ENCODE measurements at places on chromosomes 7 and 10.

GRCh38 chr10:98509745-98510144 is 63.0 kb upstream of the HPS1 start:
- no peak for DNase-seq

DNA sequence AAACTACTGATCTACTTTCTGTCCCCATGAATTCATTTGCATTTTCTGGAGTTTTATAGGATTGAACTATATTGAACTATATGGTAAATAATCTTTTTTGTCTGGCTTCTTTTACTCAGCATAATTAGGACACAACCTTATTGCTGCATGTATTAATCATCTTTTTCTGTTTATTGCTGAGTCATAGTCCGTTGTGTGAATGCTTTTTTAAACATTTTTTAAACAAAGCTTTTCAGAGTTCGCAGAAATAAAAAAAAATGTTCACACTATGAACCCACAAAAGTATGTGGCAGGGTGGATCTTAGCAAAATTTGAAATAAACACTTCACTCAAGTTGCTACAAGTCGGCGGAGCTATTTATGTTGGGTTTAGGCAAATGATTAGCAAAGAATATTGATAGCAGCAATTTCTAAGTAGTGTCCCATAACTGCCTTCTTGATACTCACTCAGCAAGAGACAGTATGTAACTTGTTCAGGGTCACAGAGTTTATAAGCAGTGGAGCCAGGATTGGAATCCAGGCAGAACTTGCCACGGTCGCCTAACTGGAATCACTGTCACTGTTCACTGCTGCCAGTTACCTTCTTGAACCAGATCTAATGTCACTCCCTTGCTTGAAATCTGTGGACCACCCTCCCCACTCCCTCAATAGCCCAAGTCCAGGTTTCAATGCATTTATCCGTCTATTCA is 5.6 kb downstream of the CH25H start:
- DNase-seq = no peak

DNA sequence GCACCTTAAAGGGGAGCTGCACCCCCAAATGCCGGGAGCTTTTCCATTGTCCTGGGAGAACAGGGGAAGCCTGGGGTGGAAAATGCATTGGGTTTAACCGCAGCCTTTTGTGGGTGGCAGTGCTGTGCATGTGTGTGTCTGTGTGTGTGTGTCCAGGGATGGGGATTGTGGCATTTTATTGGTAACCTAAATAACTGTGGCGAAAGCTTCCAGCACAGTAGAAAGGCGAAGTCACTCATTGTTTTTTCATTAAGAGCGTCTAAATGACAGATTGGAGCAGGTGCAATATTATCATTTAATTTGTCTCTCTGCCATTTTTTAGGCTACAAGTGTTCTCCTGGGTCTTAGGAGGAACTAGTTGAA is 55.1 kb downstream of the INSIG1 start:
- DNase-seq = no peak

- no peak for DNase-seq
Observed at GRCh38 chr10:60031664-60032063, 125.3 kb upstream of the CCDC6 start.

GRCh38 chr7:158494643-158495042 is 93.0 kb downstream of the PTPRN2 start:
- DNase-seq = no peak

- no peak for DNase-seq
Observed at GRCh38 chr10:80647173-80647833, 109.6 kb downstream of the SH2D4B start.

DNA sequence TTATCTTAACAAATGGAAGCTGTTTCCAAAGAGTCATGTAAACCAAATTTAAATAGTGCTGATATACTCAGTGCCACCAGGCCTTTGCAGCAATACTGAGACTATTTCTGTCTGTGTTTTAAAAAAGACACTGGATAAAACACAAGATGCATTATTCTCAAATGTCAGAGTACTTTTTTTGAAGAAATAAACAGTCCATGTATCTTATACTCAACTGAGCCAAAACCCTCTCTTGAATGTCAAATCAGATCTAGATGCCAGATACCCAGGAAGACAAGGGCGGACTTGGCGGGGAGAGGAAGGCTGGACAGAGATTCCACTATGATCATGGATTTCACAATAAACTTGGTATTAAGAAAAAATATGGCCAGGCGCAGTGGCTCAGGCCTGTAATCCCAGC is 127.6 kb downstream of the COBL start:
- no peak for DNase-seq

- DNase-seq = no peak
Observed at GRCh38 chr7:38373155-38373554, 99.7 kb upstream of the TARP start.

GRCh38 chr7:85593355-85593754 is 406.5 kb upstream of the SEMA3D start:
- no peak for DNase-seq

- DNase-seq = no peak
Observed at GRCh38 chr10:82865366-82865765, 990.4 kb downstream of the NRG3 start.

GRCh38 chr7:70434821-70435220 is 697.1 kb upstream of the GALNT17 start:
- DNase-seq = no peak

DNA sequence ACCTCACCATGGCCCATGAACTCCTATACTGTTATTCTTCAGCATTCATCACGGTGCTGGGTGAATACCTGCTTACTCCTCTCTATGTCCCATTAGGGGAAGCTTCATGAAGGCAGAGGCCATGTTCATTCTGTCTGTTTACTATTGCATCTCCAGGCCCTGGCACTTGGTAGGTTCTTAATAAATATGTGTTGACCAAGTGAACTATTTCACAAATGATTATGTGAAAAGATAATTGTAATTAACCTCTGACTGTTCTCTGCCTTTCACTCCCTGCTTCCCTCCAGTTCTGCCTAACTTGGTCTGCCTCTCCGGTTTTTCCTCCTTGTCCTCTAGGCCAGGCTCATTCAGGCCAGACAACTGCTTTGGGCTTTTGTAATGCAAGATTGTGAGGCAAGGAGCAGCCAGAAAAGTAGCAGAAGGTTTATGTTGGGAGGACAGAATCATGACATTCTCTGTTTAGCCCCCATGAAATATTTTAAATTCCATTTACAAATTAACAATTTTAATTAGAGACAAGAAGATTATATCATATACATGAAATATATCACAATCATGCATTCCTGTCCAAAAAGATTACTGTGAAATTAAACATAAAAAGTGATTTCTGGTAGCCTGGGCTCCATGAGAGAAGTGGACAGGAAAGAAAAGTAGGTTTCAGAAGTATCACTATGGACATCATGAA is 42.1 kb upstream of the PLXNA4 start:
- DNase-seq = no peak

DNA sequence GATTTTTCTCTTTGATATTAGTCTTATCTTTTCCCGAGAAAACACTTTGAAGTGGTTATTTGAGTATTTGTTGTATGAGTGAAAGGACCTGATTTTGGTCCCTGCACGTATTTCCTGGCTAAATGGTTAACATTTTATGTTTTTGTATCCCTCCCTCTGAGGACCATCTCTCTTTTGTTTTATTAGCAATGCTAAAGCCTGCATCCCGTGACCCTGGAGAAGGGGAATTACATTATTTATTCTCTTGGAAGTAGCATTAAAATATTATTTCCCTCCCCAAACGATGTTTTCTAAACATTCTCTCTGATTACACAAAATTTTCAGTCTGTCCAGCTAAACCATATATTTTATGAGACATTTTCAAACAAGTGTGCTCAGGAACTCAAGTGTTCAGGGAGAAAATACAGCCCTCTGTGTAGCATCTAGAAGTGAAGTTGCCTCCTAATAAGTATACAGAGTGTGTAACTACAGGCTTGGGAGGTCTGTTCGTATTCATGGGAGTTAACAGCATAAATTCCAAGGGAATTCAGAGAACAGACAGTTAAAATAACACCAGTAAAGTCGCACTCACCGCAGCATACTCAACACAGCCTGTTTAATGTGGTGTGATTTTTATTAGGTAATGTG is 163.8 kb upstream of the NPVF start:
- no peak for DNase-seq

GRCh38 chr7:51446356-51446755 is 129.7 kb upstream of the COBL start:
- DNase-seq = no peak

GRCh38 chr10:85864173-85864549 is 502.4 kb downstream of the GRID1 start:
- DNase-seq = no peak

DNA sequence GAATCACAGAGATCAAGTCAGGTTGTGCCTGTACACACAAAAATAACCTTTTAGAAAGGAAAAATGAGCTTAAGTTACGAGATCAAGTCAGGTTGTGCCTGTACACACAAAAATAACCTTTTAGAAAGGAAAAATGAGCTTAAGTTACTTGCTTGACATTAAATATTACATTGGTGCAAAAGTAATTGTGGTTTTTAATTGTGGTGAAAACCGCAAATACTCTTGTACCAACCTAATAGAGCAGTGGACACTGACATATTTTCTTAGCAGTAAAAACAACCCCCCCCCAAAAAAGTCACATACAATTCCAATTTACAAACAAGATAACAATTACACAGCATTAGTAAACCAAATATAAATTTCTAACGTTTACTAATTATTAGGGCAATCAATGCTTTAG is 595.6 kb downstream of the GRM8 start:
- no peak for DNase-seq

DNA sequence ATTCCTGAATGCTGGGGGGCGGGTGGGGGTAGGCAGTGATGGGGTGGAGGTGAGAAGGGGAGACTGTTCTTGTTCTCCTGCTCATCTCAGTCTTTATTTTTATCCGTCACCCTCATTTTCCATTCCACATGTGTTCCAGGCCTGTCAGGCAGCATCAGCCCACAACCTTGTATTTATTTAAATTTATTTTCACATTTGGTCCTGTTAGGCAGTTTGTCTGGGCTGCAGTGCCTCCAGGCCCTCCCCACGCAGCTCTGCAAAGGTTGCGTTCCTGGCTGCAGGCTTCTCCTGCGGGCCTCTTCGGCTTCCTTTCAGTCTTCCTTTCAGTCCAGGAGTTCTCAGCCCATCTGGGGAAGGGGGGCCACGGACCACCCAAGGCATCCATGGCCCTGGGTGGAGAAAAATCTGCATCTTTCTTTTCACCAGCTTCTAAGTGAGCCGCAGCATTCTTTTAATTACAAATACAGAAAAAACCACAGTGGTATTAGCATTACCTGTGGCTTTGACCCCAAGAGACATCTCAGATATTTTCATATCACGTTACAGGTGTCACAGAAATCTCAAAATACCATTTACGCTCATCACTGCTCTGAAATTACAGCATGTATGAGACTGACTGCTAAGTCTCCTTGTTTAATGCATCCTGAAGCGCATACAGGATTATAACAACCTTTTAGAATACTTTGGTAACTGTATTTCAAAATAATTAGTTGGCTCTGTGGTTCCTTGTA is 94.0 kb downstream of the C10orf105 start:
- DNase-seq = no peak

DNA sequence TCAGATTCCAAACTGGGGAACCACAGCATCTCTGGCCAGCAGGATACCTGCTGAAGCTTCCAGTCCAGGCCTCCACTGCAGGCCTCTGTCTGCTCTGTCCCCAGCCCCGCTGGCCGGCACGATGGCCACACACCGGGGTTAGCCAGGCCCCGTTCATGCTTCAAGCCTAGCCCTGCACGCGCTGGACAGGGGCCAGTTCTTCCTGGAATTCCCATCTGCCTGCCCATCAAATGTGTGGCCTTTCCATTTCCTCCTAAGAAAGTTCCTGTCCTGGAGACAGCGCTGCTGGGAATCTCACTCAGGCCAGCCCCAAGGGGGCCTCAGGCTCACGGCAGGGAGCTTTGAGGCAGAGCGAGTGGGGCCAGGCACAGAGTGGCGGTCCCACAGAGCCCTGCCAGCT is 18.0 kb downstream of the SH2B2 start:
- no peak for DNase-seq

DNA sequence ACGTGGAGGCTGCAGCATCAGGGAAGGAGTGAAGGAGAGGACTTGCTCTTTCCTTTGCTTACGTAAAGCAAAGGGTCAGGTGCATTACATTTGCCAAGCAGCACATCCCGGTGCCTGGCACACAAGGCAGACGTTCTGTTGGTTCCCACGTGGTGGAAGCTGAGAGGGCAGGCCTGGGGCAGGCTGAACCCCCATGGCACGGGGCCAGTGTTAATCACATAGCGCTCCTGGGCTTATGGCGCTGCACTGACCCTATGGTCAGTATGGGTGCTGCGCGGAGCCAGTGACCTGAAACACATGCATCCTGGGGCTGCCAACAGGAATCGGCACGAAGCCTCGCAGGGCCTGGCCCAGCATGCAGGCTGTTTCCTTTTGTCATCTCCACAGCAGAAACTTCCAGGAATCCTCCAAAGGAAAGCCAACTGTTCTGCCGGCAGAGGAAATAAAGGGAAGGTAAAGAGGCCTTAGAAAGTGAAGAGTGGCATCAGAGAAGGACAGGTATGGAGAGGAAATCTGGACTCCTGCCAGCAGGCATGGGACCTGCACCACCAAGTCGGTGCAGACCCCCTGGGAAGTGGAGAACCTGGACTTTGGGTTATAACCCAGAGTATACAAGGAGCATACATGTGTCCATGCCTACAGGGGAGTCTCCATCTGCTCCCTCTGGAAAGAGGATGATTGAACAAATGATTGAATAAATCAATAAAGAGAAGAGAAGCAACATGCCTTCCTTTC is 560.2 kb downstream of the TCERG1L start:
- DNase-seq = no peak

DNA sequence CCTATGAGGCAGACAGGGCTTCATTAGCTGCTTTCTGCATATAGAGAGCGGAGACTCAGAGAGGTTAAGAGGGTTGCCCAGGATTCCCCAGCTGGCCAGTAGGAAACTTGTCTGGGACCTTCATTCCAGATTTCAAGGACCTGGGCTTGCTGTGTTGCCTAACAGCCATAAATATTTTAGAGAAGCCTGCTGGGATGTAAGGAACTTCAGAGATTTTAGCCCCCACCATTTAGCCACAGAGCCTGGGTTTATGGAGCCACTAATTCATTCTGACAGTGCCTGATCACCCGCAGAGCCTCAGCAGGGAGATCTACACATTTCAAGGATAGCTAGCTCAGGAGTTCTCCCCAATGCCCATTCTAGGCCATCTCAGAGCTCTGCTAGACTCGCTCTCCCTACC is 56.6 kb upstream of the TRUB1 start:
- DNase-seq = no peak

DNA sequence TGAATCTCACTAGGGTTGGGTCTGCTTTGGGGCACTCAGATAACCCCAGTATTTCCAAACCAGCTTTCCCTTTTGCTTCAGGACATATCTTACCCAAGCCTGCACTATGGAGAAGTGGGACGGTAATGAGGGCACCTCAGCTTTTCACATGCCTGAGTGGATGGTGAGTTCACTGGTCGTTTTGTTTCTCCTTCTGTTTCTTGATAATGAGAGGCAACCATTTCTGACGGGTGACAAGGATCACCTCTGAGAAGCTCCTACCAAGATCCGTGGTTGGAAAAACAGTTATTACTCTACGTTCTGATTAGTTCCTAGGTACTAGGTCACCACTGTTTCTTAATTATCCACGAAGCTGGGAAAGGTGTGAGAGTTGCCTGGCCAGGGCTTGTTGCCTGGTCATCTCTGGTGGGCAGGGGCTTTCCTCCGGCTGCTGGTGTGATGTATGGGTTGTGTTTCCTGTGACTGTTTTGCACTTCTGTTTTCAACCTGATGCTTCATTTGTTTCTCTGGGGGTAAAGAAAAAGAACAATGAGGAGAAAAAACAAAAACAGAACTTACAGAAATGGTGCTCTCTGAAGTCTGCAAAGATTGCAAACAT is 65.7 kb upstream of the STRIP2 start:
- DNase-seq = no peak

Measured in osteocyte (in vitro differentiated cells).